ENCODE measurements at places on chromosomes 7 and 10. TPM values are rescaled to one million over a fixed set of nuclear protein-coding genes. Genes with fewer than 3 reads are reported as not detected.

DNA sequence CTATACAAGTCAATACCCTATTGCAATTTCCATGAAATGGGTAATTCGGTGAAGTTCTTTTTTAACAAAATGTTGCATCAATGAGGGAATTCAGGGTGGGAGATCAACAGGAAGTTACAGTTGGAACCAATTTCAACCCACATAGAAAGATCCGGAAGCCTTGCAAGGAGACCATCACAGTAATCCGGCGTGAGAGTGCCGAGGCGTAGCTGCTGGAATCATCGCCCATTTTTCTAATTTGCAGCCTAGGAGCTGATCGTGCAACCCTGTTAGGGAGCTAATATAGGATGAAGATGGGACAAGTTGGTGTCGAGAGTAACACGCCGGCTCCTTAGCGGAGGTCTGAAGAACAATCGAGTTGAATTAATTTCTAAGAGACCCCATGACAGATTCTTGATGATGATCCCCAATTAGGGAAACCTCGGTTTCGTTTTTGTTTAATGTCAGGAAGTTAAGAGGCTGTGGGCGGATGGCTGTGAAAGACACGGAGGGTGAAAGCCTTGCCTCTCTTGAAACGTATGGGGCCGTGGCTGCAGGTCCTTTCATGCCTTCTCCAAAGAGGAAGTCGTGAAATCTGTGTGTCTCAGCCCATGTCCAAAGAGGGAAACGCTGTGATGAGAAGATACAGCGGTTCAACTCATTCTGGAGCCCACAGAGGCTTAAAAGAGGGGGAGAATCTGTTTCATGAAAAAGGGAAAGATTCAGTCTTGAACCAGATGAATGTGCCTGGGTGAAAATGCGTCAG, 51.2 kb upstream of the CARD11 start:
- DNase-seq: peak; percentile 86

The AS3MT gene
- total RNA-seq: 0.79 TPM

DNA sequence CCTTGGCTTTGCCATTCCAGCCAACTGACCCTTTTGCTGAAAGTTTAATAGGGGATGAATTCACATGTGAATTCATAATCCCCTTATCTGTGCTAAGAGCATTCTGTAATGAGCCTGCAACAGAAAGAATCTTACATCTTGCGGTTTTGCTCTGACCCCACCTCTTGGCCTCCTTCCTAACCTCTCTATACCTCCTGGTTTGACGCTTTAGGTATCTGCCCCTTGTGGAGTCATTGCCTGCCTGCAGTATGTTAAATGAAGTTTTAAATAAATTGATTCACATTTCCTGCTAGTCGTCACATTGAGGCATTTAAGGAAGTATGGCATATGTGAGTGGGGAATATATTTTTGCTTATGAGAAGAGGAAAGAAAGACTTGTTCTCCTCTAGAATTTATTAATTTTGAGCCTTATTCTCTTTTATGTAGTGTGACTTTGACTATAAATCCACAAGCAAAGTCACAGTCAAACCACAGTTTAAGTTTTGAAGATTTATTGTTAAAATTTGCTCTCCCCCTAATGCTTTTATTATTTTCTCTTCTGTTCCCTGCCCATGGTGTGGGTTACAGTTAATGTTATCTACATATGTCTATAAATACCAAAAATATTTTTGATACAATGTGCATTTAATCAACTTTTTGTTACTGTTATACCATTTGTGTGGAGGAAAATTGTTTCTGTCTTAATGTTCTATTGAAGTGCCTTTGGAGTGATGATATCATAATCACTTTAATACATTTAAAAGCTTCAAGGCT, 60.9 kb downstream of the LRMDA start:
- DNase-seq: no peak

DNA sequence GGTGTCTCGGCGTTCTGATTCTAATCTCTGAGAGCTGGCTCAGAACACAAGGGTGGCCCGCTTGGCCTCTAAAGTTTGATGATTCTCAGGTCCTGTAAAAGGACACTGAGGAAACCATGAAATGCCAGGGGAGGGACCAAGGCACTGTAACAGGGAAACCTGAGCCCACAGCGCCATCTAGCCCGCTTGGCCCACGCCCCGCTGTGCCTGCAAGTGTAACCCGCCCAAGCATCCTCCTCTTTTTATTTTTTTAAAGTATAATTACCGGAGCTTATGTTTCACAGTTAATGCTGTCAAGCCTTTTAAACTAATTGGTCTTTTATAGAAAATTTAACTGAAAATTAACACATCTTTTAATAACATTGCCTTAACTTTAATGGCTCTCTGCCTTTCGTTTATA, 734.7 kb downstream of the KCNMA1 start:
- DNase-seq: no peak

DNA sequence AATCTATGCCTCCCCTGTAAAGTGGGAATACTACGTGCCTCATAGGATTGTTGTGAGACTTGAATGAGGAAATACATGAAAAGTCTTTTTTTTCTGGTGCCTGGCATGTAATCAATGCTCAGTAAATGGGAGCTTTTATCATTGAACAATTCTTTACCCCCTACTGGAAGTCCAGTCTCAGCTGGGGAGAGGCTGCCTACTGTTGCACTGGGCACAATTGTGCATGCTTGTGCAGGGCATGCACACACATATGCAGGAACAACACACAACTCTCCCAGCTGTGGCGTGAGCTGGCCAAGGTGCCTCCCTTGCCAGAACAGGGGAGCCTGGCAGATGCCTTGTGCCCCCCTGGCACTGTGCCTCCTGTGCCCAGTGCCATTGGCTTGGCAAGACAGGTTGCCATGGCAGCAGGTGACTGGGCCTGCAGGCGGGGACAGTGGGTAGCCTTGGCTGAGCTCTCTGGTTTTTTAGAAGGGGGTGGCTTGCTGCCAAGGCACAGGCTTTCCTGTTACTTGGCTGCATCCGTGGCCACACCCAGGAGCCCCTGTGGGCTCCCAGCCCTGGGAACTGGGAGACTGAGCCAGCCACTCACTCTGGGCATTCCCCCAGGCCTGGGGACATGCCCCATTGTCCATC, 16.1 kb upstream of the PALD1 start:
- DNase-seq: no peak

DNA sequence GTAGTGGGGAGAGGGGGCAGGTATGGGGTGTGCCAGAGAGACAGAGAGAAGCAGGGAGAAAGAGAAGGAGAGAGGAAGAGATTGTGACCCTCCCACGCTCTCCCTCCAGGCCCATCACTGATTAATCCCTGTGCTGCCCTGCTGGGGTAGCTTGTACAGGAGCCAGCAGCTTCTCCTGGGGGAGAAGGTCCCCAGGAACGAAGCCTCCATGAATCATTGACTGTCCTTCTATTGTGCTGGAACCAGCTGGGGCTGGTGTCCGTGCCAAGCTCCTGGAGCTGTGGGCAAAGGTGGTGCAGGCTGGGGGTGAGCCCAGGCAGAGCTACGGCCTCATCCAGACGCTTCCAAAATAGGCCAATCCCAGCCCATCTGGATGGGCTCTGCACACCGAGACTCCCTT, 20.9 kb downstream of the AQP1 start:
- DNase-seq: peak; percentile 33
